Activated CD4-positive, alpha-beta T cell treated with anti-CD3 and anti-CD28 coated beads for 4 hours (primary cell): ENCODE measurements at places on chromosomes 12 and 14.
A peak's percentile ranks its signal among the peaks of the same experiment; 100 is the strongest.

GRCh38 chr12:70581208-70581607 lies 56.0 kb downstream of the PTPRB start:
- DNase-seq: no peak

DNA sequence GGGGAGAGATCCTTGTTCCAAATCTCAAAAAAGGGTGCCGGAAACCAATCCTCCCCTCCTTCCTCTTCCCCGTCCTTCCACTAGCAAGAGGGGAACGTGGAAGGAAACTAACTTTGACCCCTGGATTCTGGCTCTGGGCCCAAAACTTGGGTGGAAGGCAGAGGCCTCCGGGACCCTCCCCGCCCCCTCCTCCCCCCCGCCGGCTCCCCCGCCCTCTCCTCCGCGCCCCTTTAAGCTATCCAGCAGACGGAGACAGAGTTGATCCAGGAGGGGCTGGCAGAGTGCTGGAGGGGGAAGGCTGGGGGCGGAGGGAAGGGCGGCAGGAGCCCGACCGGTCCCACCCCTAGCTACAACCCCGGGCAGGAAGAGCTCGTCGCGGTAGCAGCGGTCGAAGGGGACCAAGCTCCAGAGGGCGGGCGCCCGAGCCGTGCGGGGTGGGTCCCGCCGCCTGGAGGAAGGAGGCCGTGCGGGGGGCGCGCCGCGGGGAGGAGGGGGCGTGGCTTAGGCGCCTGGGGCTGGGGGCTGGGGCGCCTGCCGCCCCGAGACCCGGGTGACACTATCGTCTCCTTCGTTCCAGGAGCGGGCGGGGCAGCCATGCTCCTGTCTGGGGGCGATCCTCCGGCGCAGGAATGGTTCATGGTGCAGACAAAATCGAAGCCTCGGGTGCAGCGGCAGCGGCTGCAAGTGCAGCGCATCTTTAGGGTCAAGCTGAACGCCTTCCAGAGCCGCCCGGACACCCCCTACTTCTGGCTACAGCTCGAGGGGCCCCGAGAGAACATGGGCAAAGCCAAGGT lies at the start of gene NYNRIN:
Gene NYNRIN (plus strand): TSS at position 351 of the 794 bp plus-strand sequence. CDS start 244 bp downstream, at position 595.
- DNase-seq: peak; percentile 16

DNA sequence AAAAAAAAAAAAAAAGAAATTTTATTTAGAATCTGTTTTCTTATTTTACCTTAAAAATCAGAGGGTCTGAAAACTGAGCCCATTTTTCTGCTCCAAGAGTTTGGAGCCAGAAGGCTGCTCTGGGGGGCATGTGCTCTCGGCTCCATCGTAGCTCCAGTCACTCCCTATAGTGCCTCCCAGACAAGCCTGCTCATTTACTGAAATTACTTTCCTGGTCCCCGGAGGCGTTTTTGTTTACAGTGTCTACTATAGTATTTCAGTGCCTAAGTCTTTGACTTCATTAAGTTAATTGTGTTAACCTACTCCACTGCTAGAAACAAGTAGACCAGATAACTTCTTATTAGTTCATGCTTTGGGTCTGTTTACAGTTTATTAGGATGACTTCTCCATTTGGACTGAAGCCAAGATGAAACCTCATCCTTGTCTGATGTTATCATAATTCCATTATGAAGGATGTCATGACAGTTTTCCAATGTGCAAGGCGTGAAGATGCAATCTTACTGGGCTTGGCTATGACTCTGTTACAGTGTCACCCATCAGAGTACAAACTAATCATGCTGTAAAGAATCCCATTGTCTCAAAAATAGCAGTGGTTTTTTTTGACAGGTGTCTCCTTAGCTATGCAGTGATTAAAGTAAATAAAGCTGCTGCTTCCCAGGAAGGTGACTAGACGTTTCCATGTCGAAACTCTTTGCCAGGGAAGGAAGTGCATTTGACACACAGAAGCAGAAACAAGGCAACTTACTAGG lies 182.3 kb downstream of the TMEM132C start:
- no peak for DNase-seq

GRCh38 chr12:32369202-32369601 lies 30.2 kb upstream of the FGD4 start:
- no peak for DNase-seq

DNA sequence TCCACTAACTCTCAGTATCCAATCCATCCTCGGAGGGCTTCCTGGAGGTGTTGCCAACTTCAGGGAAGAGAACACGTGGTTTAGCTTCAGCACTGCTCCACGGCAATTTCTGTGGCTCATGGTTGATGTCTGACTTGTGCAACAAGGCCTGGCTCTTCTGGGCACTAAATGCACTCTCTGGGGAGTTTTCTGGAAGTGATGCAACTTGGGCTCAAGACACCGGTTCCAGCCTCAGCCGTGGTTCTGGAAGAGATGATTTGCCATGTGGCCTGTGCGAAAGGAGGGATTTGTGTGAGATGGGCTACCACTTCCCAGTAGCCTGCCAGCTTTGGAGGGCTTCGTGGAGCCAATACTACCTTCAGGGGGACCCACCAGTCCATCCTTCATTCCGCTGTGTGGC lies 118.6 kb upstream of the RTL1 start:
- no peak for DNase-seq

DNA sequence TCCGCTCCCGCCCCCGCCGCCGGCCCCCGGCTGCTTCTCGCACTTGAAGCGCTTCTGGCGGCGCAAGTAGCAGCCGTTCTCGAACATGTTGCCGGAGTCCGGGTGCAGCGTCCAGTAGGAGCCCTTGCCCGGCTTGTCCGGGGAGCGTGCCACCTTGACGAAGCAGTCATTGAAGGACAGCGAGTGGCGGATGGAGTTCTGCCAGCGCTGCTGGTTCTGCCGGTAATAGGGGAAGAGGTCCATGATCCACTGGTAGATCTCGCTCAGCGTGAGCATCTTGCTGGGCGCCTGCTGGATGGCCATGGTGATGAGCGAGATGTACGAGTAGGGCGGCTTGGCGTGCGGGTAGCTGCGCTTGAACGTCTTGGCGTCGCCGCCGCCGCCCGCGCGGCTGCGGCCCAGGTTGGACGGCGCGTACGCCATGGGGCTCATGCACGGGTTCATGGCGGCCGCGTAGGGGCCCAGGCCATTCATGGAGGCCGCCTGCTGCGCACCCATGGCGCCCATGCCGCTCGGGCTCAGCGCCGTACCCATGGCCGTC lies 3.0 kb downstream of the FOXA1 start:
- DNase-seq: no peak

GRCh38 chr14:96252999-96253539 lies 2.9 kb upstream of the BDKRB1 start:
- DNase-seq: no peak

DNA sequence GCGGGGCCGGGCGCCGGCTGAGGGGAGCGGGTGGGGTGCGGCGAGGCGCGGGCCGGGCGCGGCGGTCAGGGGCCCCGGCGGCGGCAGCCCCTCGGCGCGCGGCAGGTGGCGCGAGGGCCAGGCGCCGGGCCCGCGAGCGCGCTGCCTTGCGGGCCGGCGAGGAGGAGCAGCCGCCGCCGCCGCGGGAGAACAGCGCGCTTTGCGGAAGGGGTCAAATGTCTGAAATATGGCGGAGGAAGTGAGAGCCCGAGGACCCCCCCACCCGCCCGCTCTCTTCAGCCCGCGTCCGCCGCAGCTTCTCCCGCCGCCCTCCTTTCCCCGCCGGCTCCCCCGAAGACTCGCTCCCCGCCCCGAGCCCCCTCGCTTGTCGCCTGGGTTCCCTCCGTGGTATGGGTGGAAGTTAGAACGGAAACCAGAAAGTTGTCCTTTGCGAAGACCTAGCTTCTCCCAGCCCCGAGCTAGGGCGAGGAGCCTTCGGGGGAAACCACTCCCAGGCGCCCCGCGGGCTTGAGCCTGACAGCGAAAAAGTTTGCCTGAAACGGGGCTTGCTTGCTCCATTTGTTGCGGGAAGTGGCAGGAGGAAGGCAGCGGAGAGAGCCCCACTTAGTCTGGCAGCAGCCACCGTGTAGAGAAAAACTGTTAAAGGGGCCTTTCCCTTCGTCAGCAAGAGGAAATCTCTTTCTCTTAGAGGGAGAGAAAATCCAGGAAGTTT lies 551 bp downstream of the RAP1B start:
- peak; percentile 32 for DNase-seq

DNA sequence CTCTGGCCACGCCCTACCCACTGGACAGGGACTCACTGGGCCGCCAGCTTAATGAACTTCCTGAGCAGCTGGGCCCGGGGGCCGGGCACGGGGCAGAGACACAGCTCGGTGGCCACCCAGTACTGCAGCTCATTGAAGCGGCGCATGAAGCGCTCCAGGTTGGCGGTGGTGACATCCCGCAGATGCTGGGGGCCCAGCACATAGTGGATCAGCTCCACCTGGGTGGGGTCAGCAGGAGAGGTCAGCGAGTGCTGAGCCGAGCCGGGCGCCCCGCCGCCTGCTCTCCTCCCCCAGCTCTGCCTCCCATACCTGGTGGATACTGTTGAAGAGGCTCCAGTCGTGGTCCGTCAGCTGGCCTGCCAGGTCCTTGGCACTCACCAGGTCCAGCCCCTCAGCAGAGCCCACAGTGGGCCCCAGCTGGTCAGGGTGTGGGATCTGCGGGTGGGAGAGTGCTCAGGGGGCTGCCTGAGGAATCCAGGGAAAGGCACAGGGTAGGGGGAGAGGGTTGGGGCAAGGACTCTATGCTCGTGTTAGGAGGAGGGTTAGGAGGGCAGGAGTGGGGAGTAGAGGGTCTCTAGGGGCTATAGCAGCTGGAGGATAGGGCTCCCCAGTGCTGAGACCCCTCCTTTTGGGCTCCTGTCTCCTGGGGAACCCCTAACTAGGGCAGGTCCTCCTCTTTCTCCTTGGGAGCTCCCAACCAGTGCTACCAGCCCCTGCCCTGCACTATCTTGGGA lies 15.5 kb upstream of the ENDOU start:
- no peak for DNase-seq

DNA sequence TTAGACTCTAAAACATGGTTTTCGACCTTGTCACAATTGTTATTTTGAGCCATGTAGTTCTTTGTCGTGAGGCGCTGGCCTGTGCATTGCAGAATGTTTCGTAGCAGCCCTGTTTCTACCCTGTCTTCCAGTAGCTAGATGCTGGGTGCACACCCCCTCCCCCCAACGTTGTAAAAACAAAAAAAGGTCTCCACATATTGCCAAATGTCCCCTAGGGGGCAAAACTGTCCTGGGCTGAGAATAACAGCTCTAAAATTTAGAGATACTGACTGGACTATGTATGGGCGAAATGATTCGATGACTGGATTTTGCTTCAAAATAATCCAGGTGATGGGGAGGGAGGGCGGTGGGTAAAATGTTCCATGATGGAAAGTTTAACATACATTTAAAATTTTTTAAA lies 126.1 kb upstream of the FUT8 start:
- DNase-seq: no peak

DNA sequence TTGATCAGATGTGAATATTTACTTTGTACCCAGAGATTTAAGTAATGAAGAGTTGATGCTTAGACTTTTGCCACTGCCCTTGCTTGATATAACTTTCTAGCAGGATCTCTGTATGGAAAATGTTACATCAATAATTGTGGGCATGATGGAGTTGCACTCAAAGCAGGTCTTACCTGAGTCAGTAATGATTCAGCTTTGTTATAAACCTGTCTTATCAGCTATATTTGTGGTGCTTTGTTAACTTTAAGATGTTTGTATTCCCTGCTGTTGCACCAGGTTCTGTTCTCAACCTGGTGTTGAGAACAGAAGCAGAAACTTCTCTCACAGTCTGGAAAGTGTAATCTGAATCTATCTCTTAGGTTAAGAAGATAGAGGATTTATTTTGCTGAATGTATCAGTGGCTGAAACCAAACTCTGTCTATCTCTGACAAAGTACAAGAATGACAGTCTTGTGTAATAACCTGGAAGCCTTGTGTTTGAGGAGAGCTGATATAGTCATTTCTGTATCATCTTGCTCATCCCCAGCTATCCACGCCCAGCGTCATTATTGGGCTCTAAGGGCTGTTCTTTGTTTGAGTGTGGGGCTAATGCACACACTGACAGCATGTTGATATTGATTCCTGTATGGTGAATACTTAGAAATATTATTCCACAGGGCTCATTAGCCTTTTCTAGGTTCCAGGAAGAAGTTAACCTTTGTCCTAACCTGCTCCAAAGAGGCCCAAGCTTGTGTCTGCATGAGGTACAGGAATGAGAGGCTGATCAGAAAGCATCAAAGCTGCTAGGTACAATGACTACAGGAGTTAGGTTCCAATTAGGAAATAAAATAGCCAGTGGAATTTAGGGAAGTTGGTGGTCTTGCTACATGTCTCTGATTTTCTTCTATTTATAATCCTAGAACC lies 3.6 kb downstream of the AKAP6 start:
- no peak for DNase-seq

DNA sequence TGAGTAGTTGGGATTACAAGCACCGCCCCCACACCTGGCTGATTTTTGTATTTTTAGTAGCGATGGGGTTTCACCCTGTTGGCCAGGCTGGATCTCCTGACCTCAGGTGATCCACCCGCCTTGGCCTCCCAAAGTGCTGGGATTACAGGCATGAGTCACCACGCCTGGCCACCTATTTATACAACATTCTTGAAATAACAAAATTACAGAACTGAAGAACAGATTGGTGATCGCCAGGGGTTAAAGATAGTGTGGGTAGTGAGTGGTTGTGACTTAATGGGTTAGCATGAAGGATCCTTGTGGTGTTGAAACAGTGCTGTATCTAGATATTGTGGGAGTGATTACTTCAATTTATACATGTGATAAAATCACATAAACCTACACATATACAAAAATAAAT lies 7.4 kb downstream of the GLIPR1L1 start:
- DNase-seq: no peak

- no peak for DNase-seq
Observed at GRCh38 chr14:61678975-61679374, 16.3 kb upstream of the HIF1A start.

DNA sequence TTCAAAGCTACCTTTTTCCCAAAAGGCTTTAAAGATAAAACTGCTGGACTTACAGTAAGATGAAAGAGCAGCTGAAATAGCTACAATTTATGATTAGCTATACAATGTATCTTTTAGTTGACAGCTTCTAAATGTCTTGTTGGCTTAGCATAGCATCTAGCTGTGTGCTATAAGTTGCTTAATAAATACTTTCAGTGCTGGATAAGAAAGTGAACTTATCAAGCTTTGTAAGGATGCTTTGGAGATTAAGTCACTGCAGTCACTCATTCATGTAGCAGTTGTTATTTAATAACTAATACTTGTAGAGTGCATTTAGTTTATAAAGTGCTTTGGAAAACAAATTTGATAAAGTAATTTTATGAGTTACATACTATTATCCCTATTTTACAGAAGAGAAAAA lies 14.6 kb downstream of the CFAP54 start:
- DNase-seq: no peak

DNA sequence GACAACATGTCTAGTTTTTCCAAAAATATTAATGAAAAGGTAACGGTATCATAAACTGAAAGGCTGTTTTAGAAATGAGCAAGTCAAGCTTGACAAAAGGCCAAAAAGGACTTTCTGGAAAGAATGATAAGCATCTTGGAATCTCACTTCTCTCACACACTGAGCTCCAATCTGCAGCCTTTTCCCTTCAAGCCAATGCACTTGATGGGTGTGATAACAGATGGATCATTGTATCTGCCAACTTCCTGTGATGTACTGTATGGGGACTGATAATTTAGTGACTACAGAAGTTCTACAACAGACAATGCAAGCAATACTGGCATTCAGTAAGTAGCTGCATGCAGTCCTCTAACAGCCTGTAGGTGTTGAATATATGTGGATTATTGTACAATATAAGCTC lies 147.1 kb downstream of the MED13L start:
- DNase-seq: no peak
